GF-D8 (cell line): ENCODE measurements at places on chromosomes 6 and 20.

DNA sequence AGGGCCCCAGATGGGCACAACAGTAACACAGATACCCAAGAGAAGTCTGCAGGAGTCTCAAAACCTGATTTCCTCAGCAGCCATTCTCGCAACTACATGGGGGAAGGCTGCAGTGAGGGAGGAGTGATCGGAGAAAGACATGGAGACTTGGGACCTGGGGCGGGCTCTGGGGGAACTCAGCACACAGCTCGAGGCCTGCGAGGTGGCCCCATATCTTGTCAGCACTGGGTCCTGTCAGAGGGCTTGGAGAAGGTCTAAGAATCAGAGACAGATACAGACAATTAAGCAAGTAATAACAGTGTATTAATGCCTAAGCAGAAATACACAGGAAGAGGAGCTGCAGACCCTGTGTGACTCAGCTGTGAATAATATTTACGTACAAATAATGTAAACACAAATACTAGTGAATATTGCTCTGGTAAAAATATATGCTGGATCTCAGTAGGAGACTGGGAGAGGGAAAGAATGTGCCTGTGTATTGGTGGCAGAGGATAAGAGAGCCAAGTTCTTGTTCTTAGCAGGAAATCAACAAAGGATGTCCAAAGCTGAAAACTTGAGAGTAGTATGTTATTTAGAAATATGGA, 336.2 kb downstream of the ZFAND3 start:
- DNase-seq, result no peak

- DNase-seq, result no peak
Measured at GRCh38 chr6:73152556-73152955, 72.7 kb downstream of the KHDC1L start.

GRCh38 chr6:33335916-33336315, 18.4 kb upstream of the ZBTB22 start:
- DNase-seq, result no peak

- no peak for DNase-seq
Measured at GRCh38 chr20:38452880-38453624, 17.9 kb upstream of the SNHG17 start.

DNA sequence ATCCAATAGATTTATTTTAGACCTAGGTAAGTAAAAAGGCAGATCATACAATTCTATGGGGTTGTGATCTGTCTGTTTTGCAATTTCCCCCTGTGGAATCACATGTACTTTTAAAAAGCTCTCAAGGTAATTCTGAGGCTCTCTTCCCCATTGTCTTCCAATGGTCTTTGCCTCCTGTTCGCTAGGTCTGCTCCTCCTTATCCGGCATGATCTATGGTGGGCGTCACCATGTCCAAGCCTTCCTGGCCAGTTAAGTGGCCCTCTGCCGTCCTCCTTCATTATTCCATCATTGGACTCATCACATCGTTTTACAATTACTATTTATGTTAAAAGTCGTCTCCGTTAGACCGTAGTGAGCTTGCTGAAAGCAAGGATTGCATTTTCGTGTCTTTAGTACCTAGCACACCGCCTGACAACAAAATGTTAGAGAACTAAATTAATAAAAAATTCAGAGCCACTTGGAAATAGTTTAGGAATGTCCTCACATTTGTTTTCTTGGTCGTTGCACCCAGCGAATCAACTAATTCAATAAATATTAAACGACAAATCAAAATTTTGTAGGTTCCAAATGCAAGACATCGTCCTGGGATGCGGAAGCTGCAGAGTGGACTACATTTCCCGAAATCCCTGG, 2.2 kb upstream of the STXBP5 start:
- DNase-seq, result peak; percentile 81

DNA sequence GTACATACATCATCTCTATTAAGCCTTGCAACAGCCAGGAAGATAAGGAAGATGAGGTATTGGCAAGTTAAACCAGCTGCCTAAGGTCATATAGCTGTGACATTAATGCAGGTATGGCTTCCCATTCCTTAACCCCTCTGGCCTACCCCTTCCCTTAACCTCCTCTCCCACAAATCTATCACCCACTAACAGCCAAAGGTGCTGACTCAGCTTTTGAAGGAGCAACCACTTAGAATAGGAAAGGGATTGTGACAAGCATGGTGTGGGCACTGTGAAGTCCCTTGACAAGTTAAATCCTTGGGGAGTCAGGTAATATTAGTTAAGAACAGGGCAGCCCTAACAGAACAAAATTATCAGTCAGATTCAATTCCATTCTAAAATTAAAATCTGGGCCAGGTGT, 5.4 kb upstream of the SH3BGRL2 start:
- DNase-seq, result no peak

DNA sequence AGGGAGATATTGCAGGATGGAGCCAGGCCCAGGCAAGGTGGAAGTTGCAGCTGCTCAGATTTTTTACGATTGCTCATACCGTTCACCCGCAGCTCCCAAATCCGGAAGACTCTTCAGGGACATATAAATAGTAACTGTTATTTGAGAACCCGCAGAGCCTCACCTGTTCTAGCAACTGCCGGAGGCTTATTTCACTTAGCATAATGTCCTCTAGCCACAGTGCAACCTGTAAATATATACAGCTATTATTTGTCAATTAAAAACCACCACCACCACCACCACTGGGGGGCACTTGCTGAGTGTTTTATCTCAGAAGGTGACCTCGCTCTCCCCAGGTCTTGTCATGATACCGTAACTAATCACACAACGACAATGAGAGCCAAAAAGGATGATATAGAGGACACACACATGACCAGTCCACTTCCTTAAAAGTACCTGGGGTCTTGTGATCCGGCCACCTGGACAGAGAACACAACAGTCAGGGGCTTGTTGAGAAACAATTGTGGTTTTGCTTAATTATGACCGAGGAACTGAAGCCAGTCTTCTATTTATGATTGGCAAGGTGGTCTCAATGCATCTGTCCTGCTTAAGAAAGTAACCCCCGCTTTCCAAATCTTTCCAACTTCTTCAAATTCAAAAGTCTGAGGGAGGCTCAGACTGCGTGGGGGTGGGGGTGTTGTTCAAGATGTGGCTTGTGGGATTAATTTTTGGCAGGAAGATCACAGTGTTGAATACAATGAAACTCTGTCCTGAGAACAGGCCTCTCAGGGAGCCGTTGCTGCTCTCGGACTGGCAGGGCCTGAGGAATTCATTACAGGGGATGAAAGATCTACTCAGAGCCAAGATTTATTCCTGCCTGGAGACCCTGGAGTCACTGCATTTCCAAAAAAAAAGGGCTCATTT, 107.7 kb upstream of the PRND start:
- peak; percentile 27 for DNase-seq

- no peak for DNase-seq
Measured at GRCh38 chr20:50744143-50744792, 12.9 kb downstream of the PARD6B start.

GRCh38 chr6:117206944-117207687, 58.2 kb upstream of the VGLL2 start:
- no peak for DNase-seq

GRCh38 chr6:64815718-64816117, 891.3 kb downstream of the EYS start:
- DNase-seq, result no peak

- no peak for DNase-seq
Measured at GRCh38 chr6:137305691-137306090, 86.5 kb upstream of the IFNGR1 start.

GRCh38 chr6:72382602-72383529, 239.0 kb upstream of the KCNQ5 start:
- DNase-seq, result no peak

GRCh38 chr6:118668761-118669385, 17.5 kb upstream of the CEP85L start:
- no peak for DNase-seq

DNA sequence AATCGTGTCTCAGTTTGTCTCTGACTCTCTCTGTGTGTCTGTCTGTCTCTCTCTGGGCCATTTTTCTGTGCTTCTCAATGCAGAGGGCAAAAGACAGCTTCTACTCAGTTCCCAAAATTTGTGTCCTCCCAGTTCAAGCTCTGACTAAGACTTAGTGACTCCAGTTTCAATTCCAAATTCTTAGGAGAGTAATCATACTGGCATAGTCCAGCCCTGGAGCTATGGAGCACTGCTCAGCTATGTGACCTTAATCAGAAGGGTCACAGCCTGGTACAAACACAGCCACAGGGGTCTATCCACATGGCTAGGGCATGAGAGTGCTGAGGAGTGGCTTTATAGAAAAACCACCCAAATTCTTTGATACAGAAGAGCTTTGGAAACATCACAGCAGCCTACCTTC, 91.9 kb downstream of the FOXF2 start:
- no peak for DNase-seq

DNA sequence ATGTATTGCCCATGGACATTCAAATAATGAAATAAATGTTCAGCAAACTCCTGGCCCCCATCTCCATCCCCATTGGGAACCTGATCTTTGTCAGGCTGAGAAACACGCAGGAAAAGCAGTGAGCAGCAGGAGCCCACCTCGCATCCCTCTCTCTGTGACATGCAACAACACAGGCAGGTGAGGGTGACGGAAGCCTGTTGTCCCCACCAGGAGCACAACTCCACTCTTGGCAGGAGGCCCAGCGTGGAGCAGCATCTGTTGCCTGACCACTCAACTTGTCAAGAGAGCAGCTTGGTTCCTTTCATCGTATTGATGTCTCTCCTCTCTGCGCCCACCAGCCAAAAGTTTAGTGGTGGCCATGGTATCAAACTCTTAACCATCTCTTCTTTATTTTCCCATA, 586.9 kb upstream of the ARID1B start:
- DNase-seq, result no peak

DNA sequence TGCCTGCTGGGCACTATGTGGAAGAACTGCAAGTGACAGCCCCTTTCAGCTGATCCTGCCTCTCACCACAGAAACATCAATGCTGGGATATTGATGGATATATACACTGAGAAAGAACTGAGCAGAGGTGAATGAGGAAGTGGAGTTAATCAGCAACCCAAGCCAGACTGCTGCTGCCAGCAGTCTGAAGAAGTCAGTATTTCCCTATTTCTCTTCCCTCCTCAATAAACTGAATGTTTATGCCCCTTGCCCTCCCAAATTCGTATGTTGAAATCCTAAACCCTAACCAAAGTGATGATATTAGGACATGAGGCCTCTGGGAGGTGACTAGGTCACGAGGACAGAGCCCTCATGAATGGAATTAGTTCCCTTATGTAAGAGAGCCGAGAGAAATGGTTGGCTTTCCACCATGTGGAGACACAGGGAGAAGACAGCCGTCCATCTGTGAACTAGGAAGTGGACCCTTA, 76.3 kb downstream of the CDK19 start:
- DNase-seq, result peak; percentile 82

DNA sequence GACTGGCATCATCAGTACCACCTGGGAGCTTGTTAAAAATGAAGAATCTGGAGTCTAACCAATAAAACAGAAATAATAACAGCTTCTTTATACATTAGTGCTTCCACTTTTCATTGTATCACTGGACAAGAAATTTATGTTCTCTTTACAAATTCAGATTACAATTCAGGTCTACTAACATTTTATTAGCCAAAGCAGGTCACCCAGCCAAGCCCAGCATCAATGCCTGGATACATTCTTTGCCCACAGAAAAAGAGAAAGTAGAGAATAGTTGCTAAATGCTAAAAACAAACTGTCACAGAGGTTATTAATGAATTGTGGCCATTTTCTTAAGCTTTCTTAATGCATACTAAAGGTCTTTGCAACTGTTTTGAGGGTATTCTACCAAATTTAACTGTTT, 458.3 kb downstream of the BTBD3 start:
- no peak for DNase-seq

- DNase-seq, result no peak
Measured at GRCh38 chr6:150075034-150075421, 6.1 kb upstream of the ULBP3 start.

- no peak for DNase-seq
Measured at GRCh38 chr6:89999154-89999553, 104.9 kb downstream of the GJA10 start.

DNA sequence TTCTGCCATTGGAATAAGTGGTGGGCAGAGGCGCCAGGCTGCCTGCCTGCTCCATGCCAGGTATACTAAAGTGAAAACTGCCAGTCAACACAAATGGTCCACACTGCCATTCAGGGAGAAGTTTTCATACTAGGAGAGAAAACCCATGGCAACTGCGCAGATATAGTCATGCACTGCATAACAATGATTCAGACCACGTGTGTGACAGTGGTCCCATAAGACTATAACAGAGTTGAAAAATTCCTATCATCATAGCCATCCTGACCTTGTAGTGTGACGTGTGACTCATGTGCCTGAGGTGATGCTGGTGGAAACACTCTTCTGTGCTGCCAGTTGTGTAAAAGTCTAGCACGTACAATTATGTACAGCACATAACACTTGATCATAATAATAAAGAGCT, 25.1 kb downstream of the ZC3H12D start:
- DNase-seq, result no peak

- DNase-seq, result no peak
Measured at GRCh38 chr6:3351105-3351676, 92.4 kb downstream of the PSMG4 start.

- DNase-seq, result no peak
Measured at GRCh38 chr20:58720890-58721289, 28.3 kb downstream of the NPEPL1 start.

DNA sequence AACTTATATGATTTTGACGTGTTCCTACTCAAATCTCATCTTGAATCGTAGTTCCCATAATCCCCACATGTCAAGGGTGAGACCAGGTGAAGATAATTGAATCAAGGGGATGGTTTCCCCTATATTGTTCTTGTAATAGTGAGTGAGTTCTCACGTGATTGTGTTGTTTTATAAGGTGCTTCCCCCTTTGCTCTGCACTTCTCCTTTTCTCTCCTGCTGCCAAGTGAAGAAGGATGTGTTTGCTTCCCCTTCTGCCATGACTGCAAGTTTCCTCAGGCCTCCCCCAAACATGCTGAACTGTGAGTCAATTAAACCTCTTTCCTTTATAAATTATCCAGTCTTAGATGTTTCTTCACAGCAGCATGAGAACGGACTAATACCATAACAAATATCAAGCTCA, 83.2 kb downstream of the MANEA start:
- peak; percentile 36 for DNase-seq

DNA sequence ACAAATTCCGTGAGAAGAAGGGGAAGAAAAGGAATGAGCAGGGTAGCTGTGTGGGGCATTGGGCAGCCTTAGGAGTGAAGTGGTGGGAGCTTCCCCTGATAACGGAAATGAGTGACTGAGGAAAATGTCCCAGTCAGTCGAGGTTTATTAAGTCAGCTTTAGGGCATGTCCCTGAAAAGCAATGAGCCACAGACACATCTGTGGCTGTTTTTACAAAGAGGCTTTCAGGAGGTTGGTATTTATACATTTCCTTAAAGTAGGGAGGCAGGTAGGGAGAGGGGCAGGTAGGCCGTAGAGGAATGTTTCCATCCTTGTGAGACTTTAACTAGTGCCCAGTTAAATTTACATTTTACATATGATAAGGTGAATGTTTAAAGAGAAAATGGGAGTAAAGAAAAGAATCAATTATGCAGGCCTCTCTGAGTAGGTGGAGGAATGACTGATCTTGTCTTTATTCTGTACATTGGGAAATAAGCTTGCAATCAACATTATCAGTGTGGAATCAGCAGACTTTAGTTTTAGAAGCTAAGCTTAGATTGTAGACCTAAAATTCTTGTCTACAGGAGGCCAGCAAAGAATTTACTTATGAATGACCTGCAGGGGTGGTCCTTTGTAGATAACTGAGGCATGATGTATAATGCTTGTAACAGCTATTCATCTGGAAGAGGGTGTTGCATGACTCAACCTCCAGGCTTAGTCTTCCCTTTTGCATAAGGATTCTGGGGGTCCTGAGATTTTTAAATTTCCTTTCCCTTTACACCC, 18.5 kb downstream of the SLC22A2 start:
- DNase-seq, result no peak

- DNase-seq, result no peak
Measured at GRCh38 chr20:32457479-32457986, 99.4 kb downstream of the ASXL1 start.
